ENCODE measurements at places on chromosomes 11 and 22.
A peak's percentile ranks its signal among the peaks of the same experiment; 100 is the strongest.

GRCh38 chr11:132607575-132607974 is 924.7 kb downstream of the OPCML start:
- DNase-seq: no peak

- DNase-seq: no peak
These were observed 22.9 kb upstream of the CCDC188 start for GRCh38 chr22:20173772-20174171.

DNA sequence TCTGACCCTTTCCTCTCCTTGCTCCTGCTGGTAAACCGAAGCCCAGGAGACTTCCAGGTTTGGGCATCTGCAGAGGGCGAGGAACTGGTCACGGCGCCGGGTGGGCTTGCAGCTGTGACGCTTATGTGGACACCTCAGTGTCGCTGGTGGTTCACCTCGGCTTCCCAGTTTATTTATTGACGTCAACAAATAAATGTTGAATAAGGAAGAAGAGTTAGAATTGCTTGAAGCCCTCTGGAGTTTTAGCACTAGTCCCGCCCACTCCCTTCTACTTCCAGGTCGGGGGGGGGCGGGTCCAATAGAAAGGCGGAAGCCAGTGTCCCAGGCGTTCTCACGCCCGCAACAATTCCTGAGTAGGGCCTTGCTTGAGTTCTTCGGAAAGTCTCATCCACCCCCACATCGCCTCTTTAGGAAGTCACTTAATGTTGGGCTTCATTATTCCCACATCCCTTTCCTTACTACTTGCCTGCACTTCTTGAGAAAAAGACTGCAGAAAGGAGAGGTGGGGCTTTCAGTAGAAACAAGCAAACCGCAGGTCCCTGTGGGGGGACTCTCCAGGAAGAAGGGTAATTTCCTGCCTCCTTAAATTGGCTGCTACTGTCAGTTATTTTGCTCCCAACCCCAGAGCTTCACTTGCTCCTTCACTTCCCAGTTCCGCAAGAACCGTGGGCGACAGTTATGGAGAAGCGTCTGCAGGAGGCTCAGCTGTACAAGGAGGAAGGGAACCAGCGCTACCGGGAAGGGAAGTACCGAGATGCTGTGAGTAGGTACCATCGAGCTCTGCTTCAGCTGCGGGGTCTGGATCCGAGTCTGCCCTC is at the start of gene TTC9C:
TTC9C (plus strand) TSS at position 316 of the 818 bp plus-strand sequence; CDS start at position 679, 363 bp downstream.
- DNase-seq: peak; percentile 77

DNA sequence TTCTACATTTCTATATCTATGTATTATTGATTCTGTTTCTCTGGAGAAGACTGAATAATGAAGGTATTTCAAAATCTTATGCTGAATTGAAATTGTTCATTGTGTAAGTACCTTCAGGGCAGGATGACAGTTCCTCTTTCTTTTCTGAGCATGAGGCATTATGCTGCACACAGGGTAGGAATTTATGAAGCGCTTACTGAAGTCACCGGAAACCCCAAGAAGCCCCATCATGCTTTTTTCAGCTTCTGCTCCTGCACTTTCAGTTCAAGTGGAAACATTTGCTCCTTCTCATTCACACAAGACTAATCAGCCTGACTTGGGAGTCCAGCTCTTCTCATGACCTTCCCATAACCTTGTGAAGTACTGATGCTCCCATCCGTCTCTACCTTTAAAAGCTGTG is 314.7 kb upstream of the SORL1-AS1 start:
- DNase-seq: no peak

DNA sequence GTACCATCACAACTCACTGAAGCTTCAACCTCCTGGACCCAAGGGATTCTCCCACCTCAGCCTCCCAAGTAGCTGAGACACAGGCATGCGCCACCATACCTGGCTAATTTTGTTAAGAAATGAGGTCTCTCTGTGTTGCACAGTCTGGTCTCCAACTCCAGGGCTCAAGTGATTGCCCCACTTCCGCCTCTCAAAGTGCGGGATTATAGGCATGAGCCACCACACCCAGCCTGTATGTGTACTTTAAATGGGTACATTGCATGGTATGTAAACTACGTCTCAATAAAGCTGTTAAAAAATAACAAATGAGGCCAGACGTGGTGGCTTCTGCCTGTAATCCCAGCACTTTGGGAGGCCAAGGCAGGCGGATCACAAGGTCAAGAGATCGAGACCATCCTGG is 36.2 kb upstream of the DDX6 start:
- no peak for DNase-seq

DNA sequence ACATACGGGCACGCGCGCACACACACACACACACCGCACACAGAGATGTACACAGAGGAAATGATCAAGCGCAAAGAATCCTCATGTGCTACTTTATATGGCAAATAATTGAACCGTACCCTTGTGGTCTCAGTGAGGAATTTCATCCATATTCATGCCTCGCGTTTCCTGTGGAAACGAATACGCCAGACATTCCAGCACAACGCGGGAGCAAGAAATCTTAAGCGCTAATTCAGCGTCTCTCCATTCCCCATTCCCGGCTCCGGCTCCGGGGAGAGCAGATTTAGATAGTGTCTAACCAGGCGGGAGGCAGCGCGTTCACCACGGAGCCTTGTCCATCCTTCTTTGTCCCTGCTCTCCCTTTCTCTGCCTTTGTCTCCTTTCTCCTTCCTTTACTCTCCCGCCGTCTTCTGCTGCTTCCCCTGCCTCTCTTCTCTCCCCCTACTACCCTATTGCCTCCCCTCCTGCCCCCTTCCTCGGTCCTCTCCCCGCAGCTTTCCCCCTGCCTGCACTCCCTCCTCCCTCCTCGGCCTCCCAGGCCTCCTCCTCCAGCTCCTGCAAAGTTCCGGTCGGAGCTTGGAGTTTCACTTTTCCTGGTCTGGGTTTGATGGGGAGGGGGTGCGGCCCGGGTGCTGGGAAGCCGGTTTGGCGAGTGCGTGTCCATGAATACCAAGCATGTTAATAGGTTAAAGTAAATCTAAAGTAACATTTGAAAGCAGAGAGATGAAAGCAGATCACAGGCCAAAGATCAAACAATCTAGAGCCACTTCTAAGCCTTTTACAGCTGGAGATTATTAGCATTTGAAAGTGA is 579.3 kb downstream of the BUD13 start:
- no peak for DNase-seq

- DNase-seq: no peak
These were observed 180.8 kb downstream of the DBX1 start for GRCh38 chr11:19979519-19979845.

DNA sequence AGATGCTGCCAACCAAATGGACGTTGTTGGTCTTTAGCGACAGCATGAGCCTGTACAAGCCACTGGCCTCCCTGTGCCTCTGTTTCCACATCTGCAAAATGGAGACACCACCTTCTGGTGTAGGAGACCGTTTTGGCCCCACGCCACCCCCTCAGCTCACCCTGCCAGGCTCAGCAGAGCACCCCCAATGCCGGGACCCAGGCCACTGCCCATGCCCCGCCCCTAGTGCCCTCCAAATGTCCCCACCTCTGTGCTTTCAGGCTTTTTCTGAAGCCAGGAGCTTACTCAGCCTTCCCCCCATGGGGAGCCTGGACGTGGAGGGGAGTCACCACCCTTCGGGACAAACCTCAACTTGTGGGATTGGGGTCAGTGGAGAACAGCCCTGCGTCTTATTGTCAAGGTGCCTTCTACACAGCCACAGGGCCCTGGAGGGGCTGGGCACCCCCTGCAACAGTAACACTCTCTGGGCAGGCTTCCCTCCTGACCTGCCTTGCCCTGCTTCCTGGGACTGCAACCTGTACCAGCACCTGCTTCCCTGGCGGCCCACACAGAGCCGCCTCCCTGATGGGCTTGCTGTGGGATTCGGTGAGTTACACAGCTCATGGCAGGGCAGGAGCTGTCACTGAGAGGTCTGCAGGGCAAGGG is 24.6 kb upstream of the RTL6 start:
- no peak for DNase-seq

DNA sequence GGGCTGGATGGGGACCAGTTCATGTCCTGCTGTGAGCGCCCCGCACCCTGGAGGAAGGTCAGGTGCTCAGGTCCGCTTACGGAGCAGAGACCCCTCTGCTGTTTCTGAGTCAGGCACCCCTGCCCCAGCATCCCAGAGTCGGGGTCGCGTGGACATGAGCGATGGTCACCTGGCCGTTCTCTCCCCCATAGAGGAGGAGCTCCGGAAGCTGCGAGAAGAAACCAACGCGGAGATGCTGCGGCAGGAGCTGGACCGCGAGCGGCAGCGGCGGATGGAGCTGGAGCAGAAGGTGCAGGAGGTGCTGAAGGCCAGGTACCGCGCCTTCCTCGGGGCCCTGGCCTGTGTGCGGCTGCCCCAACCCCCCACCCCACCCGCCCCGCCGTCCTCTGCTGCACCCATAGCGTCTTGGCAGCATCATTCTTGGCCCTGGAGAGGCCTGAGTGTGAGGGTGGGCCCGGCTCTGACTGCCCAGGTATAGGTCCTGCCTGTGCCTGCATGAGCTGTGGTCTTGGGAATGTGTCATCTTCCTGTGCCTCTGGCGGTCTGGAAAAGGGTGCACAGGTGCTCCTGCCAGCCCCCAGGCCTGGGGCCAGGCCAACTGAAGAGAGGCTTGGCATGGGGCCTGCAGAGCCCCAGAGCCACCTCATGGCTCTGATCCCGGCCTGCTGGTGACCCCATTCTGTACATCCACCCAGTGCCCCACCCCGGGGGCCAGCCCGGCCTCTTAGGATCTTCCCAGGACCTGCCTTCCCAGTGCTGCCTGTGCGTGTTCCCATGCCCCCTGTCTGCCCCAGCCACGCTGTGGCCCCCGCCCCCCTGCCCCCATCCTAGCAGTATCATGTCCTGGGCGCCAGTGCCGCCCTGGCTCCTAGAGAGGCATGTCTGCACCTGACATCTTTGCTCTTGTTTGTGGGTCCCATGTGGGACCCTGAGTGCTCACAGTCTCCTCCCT is 38.1 kb downstream of the GRAMD4 start:
- no peak for DNase-seq

- no peak for DNase-seq
These were observed 33.3 kb upstream of the BIRC3 start for GRCh38 chr11:102284008-102284407.

GRCh38 chr11:78034623-78035022 is 11.5 kb upstream of the KCTD14 start:
- DNase-seq: no peak

GRCh38 chr11:45108070-45109064 is 38.1 kb upstream of the PRDM11 start:
- no peak for DNase-seq

DNA sequence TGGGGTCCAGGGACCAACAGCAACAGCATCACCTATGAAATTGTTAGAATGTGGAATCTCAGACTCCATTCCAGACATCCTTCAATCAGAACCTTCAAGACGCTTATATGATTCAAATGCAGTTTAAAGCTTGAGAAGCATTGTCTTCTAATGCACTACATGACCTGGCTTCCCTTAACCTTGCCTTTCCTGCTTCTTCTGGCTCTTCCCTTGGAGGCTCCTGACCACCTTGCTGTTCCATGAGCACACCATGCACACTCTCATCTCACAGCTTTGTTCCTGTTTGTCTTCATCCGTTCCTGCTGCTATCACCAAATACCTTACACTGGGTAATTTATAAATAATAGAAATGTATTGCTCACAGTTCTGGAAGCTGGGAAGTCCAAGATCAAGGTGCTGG is 26.1 kb downstream of the ZC3H12C start:
- no peak for DNase-seq

- DNase-seq: no peak
These were observed 2.7 kb downstream of the ARL2 start for GRCh38 chr11:65016705-65017104.

DNA sequence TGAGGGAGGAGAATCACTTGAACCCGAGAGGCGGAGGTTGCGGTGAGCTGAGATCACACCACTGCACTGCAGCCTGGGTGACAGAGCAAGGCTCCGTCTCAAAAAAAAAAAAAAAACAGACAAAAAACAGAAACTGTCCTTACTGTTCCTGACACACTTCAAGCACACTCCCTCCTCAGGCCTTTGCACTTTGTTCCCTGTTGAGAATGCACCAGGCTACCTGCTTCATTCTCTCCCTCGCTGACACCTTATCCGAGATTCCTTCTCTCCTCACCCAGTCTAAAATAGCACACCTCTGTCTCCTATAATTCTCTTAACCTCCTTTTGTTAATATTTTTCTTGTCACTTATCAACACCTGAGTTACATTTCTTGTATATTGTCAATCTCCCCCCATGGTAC is 32.3 kb upstream of the TECTA start:
- no peak for DNase-seq
